ENCODE measurements at places on chromosomes 6 and 20. TPM values are rescaled to one million over a fixed set of nuclear protein-coding genes. Genes with fewer than 3 reads are reported as not detected.

ESR1 gene
- 3.3 TPM for total RNA-seq

GRCh38 chr6:129929433-129929832 is 68.3 kb upstream of the TMEM244 start:
- DNase-seq = no peak

DNA sequence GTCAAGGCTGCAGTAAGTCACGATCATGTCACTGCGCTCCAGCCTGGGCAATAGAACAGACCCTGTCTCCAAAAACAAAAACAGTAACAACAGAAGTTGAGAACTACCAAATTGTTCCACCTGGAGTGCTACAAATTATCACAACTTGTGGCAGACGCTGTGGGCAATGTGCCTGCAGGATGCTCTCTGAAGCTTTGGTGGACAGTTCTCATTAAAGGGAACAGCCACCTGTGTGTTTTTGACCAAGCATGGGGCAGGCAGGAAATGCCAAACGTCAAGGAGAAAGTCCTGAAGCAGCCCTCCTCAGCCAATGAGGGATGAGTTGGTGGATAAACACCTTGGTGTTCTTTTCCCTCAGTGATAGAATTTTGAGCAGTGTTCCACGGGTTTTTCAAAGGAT is 15.8 kb downstream of the COX4I2 start:
- no peak for DNase-seq

DNA sequence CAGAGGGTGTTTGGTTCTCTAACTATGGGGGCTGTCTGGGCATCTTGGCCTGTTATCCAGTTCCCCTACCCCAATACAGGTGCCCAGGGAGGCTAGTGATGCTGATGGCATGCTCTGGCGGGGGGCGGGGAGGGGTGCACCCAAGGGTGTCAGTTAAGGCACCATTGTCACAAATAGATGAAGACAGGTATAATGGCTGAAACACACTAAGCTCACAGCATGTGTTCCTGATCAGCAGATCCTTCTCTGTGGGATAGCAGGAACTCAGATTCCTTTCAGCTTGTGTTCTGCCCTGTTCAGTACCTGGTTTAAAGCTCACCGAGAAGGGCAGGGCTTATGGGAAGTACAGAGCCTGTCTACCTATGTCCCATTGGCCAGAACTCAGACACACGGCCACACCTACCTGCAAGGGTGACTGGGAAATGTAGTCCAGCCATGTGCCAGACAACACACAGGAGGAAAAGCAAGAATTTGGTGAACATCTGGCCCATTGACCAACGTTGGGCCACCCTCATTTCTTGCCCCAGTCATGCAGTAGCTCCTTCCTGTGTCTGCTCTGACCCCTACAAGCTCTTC is 3.4 kb upstream of the RSPO4 start:
- DNase-seq = no peak

GRCh38 chr6:45931232-45931631 is 84.4 kb downstream of the CLIC5 start:
- DNase-seq = no peak

Data from right cardiac atrium (tissue), 5 donors.